ENCODE measurements at places on chromosomes 3 and 15.

DNA sequence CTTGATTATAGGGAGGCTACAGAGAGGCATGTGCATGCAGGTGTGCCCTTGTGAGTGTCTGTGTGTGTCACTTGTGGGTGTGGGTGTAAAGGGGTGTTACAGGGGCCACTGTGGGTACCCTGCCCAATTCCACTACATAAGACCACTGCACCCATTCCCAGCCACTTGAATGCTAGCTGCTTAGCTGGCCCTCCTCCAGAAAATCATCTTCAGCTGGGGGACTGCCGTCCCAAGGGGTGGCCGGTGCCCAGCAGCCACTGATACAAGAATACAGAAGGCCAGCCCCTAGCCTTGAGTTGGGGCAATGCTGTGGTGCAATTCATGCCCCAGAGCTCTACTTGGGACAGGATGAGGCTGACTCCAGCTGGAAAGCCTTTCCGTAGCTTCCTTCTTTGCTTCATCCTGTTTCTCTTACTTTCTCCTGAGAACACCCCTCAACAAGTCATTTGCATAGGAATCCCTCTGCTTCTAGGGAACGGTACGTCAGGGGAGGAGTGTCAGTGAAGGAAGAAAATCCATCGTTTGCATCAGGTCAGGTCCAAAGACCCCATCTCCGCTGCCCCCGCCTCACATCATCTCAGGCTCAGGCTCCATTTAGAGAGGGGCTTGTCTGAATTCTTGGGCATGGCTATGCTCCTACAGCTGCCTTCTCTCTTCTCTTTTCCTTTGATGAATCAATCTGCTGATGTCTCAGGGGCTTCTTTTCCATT, 72.0 kb downstream of the SCN5A start:
- no peak for DNase-seq

GRCh38 chr3:61669668-61670299, 108.4 kb downstream of the PTPRG start:
- DNase-seq, result no peak

DNA sequence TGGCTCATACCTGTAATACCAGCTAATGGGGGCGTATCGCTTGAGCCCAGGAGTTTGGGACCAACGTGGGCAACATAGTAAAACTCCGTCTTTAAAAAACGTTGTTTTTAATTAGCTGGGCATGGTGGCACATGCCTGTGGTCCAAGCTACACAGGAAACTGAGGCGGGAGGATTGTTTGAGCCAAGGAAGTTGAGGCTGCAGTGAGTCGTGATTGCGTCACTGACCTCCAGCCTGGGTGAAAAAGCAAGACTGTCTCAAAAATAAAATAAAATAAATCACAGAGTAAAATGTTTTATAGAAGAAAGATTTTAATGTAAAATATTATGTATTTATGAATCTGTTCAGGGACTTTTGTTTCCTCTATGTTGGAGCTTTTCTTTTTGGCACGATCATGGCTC, 15.3 kb upstream of the STRIT1 start:
- DNase-seq, result no peak

GRCh38 chr15:58924327-58924726, 9.2 kb downstream of the SLTM start:
- DNase-seq, result no peak

- no peak for DNase-seq
Observed at GRCh38 chr3:34727700-34728099, 911.6 kb upstream of the ARPP21 start.

All from activated gamma-delta T cell treated with anti-CD3 and anti-CD28 coated beads, Interleukin-2, amount 50 U/mL, for 16 hours (primary cell).